WTC11 (cell line): ENCODE measurements at places on chromosomes 1 and 21.
A peak's percentile ranks its signal among the peaks of the same experiment; 100 is the strongest.

DNA sequence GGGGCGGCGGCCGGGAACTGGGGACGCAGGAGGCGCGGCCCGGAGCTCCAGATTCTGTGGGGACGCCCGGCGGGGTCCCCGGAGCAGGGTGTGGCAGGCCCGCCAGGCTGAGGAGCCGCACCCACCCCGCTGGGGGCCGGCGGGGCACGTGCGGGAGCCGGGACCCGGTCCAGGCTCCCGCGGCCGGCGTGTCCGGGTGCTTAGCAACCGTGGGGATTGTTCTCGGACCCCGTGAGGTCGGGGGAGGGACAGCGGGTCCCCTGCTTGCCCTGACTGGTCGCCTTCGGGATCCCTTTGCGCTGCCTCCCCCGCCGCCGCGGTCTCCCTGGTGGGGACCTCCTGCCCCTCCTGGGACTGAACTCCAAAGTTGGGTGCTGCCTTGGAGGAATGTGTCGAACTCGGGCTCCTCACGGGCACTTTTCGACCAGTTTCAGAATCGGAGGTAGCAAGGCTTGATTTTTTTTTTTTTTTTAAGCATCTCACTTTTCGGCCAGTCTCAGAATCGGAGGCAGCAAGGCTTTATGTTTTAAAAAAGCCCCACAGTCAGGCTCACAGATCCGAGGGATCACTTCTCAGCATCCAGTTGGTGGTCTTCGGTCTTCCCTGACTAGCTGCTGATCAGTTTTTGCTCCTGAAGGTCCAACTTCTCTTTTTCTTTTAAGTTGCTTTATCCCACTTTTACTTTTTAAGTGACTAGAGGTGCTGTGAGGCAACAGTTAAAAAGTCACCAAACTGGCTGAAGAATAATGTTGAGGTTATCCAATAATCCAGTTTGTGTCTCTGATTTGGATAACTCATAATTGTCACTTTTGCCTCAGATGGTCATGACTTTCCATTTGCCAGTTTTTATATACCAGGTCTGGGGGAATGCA is 648 bp downstream of the FAM76A start:
- DNase-seq = peak; percentile 61

DNA sequence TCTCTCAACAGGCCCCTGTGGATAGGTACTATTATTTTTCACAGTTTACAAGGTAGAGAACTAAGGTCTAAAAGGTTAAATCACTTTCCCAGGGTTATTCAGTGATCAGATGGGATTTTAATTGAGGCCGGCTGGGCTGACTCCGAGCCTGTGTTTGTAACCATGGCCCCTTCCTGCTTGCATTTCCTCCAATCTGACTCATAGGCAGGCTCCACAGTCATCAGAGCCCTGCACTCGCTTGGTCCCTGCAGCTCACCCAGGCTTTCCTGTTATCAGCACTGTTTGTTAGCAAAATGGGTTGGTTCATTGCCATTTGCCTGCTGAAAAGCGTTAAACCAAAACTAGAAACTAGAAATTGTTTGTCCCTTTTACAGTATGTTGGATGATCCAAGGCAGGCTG is 41.4 kb upstream of the LMX1A start:
- DNase-seq = no peak

- no peak for DNase-seq
Observed at GRCh38 chr1:166062421-166063070, 104.3 kb downstream of the FAM78B start.

- DNase-seq = no peak
Observed at GRCh38 chr21:15986277-15986676, 256.5 kb downstream of the USP25 start.

DNA sequence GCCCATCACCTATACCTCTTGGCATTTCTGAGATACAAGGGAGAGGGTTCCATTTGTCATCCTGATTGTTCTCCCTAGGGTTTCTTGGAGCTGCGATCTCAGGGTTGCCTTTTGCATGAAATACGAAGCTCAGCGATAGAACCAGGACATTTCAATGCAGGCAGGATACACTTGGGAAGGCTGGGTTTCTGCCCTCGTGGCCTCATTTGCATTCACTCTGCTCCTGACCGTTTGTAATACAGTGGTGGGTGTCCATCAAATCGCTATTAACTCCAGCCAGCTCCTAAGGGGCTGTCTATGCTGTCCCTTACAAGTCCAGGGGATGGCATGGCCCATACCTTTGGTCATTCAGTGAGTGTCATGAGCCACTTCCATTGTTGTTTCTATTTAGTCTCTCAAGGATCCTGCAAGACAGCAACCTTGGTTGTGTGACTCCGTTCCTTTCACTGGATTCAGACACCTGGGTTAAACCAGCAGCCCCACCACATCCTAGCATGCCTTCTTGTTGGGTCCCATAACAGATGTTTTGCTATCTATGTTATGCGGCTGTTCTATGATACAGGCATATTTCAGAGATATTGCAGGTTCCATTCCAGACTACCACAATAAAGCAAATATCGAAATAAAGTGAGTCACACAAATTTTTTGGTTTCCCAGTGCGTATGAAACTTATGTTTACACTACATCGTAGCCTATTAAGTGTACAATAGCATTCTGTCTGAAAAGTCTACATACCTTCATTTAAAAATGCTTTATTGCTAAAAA is 18.3 kb downstream of the KAZN start:
- DNase-seq = no peak

- no peak for DNase-seq
Observed at GRCh38 chr1:75548721-75549480, 62.0 kb downstream of the SLC44A5 start.

GRCh38 chr1:177329871-177330270 is 159.1 kb downstream of the BRINP2 start:
- DNase-seq = no peak

DNA sequence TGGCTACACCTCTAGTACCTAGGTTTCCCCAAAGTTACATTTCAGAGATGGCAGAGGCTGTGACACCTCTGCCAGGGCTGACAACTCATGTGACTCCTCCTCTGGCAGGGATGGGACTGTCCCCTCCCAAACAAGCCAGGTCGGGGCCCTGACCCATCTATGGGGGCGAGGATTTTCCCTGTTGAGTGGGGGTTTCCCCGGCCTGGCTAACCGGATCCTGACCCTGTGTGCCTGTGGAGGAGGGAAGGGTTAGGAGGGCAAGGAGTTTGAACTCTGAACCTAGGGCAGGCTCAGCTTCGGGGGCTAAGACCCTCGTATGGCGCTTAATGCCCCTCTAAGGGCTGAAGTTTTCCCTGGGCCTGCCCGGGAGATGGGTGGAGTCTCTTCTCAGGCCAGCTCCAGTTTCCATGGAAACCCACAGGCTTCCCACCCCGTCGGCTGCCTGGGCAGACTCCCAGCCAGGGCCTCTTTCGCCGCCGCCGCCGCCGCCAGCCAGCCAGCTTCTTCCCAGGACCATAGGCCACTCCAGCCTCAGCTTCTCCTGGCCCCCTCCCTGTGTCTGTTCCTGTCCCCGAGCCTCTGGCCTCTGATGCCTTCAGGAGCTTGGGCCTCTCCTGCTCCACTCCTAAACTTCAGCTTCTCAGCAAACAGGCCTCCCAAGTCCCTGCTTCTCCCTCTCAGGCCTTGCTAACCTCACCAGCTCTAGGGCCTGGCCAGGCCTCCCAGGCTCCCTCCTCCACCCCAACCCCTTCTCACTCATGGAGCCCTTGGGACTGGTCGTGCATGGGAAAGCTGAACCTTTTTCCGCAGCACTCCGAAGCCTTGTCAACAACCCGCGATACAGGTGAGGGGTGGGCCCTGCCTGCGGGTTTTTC is at the start of gene BTBD19:
BTBD19 (plus strand) TSS at position 461 of the 875 bp plus-strand sequence; CDS start at position 759, 298 bp downstream.
- peak; percentile 72 for DNase-seq

GRCh38 chr1:54403808-54404261 is 2.4 kb downstream of the SSBP3 start:
- no peak for DNase-seq

DNA sequence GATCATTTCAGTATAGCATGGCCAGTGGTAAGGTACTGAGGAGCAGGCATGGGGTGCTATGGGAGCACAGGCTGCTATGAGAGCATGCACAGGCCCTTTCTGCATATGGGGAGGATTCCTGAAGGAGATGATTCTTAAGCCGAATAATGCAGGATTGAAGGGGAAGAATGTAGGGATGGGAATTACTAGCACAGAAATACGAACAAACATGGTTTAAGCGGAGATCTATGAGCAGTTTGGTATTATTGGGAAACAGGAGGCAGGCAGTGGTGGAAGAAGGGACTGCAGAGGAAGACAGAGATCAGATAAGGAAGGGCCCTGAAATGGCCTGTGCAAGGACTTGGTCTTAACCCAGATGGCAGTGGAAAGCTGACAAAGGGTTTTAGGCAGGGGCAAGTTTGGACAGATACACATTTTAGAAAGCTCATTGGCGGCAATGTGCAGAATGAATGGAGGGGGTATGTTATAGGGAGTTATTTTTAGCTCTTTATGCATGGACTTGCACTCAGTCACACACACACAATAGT is 1.7 kb downstream of the OSCP1 start:
- no peak for DNase-seq

DNA sequence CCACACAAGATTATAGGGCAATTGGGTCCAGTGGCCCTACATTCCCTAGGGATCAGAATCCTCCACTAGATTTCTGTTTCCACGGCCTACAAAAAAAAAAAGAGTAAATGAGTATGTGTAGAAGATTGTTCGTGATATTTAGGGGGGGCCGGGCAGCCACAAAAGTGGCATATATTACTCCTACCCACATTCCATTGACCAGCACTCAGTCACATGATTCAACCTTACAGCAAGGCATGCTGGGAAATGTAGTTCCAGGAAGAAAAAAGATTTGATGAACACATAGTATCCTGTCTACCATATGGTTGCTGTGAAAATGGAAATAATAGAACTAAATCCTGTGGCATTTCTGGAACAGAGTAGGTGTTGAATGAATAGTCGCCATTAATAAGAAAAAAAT is 43.4 kb upstream of the GJB5 start:
- DNase-seq = no peak

GRCh38 chr1:54238353-54239034 is 38.5 kb downstream of the MRPL37 start:
- no peak for DNase-seq

- DNase-seq = no peak
Observed at GRCh38 chr1:63662056-63662836, 69.0 kb downstream of the PGM1 start.

DNA sequence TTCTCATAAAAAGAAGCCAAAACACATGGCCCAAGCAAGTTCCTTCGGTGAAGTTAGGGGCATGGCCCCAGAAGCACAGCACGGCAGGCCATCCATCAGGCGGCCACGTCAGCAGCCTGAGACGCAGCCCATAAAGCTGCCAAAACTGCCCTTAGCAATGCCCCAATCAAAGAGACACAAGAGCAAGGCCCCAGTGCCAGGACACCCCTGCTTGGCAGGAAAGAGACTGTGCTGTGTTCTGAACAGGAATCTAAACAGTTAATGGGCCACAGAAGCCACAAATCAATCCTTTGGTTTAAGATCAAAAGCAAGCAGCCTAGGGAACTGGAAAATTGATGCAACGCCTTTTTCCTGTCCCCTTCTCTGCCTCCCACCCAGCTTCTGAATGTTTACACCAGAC is 497.0 kb upstream of the USP24 start:
- no peak for DNase-seq
